ENCODE measurements at places on chromosomes 5 and 9.

DNA sequence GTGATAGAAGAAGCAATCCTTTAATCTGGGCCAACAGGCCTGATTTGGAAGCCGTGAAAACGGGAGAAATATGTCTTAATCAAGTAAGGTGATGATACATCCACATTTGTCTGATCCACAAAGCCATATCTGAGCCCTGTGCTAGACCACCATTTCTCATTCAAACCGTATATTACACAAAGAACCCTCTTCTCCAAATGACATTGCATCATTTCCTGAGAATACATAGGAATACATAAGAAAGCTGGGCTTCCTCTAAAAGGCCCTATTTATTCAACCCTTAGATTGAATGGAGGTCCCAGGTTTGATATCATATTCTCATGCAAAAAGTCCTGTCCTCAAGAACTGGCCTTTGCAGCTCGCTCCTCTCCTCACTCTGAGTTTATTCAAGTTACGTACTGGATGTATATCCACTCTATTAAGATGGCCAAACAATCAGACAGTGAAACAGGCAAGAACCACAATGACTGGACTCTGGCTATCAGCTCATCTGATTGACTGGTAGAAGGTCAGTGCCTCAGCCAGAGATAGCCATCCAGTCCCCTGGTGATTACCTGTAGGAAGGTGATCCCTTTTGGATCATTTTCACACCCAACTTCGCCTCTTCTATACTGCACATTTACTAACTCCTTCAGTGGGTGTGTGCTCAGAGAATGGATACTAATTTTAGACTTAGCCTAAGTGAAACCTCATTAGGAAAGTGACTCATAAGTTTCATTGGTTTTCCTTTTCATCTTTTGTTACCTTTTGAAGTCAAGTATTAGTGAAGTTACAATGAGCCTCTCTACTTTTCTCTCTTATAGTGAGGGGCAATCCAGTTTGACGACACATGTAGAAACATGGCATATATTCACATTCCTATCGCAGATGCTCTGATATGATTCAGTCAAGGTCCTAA is 167.6 kb upstream of the WWC1 start:
- DNase-seq: peak; percentile 39

- no peak for DNase-seq
Observed at GRCh38 chr5:15080219-15080618, 208.6 kb upstream of the ANKH start.

DNA sequence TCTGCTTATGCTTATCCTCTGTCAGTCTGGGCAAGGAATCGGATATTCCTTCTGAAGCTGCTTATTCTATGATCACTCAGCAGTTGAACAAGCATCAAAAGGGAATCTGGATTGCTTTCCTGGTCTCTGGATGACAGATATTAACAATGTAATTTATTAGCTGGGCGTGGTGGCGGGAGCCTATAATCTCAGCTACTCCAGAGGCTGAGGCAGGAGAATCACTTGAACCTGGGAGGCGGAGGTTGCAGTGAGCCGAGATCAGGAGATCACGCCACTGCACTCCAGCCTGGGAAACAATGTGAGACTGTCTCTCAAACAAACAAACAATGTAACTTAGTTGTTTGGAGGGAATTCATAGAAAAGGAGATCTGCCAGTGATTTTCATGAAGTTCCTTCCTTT is 45.4 kb downstream of the DMRT1 start:
- DNase-seq: no peak

DNA sequence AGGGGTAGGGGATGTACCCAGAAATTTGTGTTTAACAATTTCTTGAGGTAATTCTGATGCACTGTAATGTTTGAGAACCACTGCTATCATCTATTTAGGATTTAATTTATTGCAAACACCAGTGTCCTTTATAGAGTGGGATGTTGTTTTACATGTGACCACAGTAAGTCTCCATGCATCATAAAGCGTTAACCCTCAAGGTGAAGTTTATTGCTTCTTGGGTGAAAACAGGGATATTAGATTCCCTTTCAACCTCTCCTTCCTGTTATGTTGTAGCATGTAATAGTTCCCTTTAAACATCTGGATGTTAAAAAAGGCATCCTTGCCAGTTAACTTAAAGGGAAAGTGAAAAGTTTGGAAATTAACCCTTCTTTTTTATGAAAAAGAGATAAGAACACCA is 35.8 kb upstream of the ATG10 start:
- no peak for DNase-seq

GRCh38 chr5:6725421-6725820 is 12.2 kb downstream of the TENT4A start:
- no peak for DNase-seq

GRCh38 chr9:136174779-136175615 is 29.9 kb downstream of the LHX3 start:
- no peak for DNase-seq

DNA sequence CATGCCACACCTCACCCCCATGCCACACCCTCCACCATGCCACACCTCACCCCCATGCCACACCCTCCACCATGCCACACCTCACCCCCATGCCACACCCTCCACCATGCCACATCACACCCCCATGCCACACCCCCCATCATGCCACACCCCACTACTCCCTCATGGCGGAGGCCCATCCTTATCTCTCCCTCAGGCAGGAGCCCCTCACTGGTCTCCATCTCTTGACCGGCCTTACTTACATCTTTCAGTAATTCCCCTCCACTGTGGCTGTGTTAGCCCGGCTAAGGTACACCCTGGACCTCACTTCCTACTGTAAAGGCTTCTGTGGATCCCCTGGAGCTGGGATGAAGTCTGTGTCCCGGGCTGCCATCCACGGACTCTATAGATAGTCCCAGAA is 102.0 kb downstream of the OLFM1 start:
- DNase-seq: no peak

- DNase-seq: no peak
Observed at GRCh38 chr5:79108086-79108485, 3.5 kb upstream of the BHMT start.

DNA sequence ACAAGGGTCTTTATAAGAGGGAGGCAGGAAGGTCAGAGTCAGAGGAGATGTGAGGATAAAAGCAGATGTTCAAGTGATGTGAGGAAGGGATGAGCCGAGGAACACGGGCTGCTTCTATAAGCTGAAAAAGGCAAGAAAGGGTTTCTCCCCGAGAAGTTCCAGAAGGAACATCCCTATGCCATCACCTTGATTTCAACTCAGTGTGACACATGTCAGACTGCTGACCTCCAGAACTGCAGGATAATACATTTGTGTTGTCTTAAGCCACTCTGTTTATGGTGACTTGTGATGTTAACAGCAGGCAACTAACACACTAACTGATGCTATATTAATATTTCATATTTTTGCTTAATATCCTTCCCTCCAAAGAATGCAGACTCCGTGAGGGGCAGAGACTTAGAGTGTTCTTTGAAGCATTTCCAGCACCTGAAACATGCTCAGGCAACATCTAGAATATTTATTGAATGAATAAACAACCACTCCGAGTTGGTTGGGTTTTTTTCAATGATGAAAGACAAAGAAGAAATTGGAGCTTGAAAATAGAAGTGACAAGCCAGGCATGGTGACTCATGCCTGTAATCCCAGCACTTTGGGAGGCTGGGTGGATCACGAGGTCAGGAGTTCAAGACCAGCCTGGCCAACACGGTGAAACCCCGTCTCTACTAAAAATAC is 77.6 kb upstream of the ADRA1B start:
- DNase-seq: no peak

GRCh38 chr5:96582343-96582742 is 79.8 kb upstream of the CAST start:
- DNase-seq: peak; percentile 38

DNA sequence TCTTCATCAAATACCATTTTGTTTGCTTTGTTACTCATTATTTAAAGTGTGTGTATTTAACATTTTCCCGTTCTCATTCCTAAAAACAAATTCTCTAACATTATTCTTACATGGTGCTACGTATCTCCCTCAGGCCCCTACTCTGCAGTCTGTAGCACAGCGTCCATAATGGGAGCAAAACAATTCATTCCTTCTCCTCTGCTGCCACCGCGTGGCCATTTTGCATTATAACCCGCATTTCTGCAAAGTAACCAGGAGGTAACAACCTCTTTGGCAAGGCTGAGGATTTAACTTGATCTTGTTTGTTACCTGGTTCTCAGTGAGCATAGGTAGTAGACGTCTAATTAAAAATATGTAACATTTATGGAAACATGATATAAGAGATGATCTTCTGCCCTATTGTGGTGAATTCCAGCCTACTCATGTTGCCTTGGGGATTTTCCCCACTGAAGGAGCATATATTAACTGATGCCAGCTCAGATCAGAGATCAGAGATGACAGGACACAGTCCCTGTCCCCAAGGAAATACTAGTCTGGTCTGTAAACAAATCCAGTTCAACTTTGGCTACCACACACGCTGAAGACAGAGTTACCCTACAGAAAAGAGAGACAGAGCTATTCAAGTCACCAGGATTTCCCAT is 10.5 kb downstream of the OR1K1 start:
- DNase-seq: peak; percentile 77

- DNase-seq: no peak
Observed at GRCh38 chr5:5546408-5546807, 123.9 kb downstream of the ICE1 start.
